ENCODE measurements at places on chromosomes 2 and 18.

- no peak for DNase-seq
These were observed 85.0 kb downstream of the ZNF516 start for GRCh38 chr18:76410033-76410432.

DNA sequence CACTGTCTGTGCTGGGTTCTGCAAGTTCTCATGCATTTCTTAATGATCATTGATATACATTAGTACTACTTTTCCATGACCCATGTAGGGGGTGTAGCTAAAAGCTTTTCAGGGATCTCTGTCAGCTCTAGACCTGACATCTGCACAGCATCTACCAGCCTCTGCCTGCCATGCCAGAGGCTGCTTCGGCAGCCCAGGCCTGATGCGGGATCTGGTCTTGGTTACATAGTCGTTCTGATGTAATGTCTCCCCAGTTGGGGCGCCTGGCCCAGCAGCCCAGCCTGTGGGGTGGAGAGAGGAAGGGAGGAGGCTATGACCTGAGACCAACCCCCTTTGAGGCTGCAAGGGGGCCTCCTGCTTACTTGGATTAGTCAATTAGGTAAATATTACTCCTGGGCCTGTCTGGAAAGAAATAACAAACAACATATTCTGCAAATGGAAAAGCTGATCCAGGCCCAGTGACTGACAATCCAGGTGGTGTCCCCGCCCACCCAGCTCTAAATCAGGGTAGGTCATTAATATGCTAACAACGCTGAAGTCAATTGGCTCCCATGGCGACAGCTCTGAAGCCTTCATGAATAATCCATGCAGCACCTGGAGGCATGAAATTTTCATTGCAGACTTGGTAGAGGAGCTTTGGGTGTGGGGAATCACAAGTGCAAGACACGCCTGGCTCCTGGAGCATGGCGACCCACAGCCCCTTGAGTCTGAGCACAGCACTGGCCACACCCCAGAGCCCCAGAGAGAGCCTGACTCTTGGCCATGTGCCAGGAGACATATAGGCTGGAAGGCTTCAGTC is 575.3 kb downstream of the CMPK2 start:
- DNase-seq: no peak

- DNase-seq: no peak
These were observed 330.9 kb downstream of the RIT2 start for GRCh38 chr18:42784632-42785031.

GRCh38 chr2:73956218-73956865 is 28.4 kb upstream of the TET3 start:
- DNase-seq: no peak

DNA sequence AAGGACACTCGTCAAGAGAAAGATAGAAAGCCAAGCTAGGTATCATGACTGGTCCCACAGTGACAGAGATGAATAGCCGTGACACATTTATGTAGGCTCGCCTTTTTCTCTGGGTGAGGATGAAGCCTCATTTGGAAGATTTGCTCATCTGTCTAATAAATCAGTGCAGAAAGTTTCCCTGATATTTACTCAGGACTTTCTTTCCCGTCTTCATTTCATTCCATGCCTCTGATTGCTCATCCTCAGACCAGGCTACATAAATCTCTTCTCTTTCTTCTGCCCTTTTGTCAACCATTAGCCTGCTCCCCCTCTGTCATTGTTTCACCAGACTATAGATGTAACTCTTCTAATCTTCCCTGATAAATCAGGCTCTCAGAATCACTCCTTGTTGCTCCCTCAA is 361.8 kb upstream of the MEIS1 start:
- DNase-seq: no peak
